Kasumi-1 (cell line): ENCODE measurements at places on chromosomes 1 and 21.

- DNase-seq, result peak; percentile 45
Observed at GRCh38 chr1:185559684-185560331, 174.4 kb upstream of the HMCN1 start.

DNA sequence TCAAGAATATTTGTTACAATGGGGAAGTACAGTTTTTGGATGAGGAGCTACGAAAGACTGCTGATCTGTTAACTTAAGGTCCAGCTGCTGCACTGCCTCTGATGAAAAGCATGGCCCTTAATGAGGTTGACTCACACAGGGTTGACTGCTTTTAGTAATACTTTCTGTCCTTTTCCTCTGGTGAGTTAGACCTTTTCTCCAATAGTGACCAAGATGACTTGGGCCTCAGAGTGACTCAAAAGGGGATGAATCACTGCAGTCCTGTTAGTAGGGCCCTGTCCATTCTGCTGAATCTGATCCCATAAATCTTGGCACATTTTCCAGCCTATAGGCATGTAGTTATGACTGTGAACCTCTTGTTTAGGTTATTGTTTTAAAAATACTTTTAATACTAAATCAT is 2.7 kb downstream of the DISP1 start:
- DNase-seq, result no peak

DNA sequence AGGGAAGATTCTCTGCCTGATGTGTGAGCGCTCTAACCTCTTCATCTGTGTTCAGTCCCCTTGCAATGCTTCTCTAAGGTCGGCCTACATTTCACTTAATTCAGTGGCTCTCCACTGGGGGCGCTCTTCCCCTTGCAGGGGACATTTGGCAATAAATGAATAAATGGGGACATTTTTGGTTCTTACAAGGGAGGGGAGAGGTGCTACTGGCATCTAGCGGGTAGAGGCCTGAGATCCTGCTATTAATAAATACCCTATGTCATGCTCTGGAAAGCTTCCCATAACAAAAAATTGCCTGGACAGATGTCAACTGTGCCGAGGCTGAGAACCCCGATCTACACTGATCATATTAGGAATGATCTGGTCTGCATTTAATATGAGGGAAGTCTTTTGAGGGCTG is 25.9 kb upstream of the DNAJC11 start:
- peak; percentile 86 for DNase-seq

- no peak for DNase-seq
Observed at GRCh38 chr1:45032837-45033236, 20.8 kb downstream of the UROD start.

DNA sequence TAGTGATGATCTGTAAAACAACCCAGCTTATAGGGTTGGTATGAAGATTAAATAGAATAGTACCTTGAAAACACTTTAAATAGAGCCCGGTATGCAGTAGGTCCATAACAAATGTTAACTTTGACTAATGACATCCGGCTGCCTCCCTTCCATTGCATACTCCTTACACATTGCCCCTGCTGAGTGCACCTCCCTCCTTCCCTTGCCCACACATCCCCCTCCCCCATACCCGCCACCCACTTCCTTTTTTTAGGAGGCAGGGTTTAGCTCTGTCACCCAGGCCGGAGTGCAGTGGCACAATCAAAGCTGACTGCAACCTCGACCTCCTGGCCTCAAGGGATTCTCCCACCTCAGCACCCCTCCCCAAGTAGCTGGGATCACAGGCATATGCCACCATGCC is 24.4 kb upstream of the ZC3H12A start:
- peak; percentile 60 for DNase-seq

- no peak for DNase-seq
Observed at GRCh38 chr1:61387829-61388228, 305.5 kb downstream of the NFIA start.

DNA sequence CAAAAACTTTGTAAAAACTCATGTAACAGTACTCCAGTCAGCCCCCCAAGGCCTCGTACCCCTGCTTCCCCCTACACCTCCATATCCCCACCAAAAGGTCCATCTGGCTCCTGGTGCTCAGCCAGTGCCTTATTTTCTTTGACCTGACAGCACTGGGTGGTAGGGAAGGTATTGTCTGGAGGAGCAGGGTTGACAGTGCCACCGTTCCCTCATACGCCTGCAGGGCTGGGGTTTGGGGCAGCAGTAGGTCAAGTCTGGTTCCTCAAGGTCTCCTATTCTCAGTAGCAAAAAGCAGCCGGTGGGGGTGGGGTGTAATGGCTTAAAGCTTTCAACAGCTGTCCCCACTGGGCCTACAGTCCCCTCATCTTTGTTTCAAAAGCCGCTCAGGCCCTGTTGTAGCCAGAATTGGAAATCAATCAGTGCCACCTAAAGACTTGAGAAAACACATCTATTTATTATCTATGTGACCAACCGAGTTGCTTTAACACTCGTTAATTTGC is 25.3 kb upstream of the TTF2 start:
- no peak for DNase-seq

DNA sequence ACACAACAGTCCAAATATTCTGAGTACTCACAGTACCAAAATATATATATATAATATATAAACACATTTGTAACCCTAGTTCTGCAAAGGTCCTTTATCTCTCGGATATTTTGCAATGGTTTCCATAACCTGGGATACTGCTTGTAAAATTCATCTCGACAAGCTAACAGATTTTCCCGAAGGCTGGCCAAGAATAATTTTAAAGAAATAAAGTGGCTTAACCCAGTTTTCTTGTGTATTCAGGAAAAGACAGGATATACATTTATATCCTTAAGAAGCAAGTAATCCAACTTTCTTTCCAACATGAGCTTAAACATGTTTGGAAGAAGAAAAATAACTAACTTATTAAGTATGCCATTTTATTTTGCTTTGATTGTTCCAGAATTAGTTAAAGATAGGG is 348.7 kb upstream of the RUNX1 start:
- no peak for DNase-seq

- DNase-seq, result no peak
Observed at GRCh38 chr1:214228976-214229375, 52.0 kb upstream of the SMYD2 start.

GRCh38 chr1:197285526-197286205 is 17.6 kb downstream of the CRB1 start:
- DNase-seq, result no peak

GRCh38 chr21:44850208-44850800 is 23.2 kb downstream of the PTTG1IP start:
- no peak for DNase-seq

- no peak for DNase-seq
Observed at GRCh38 chr1:21814981-21815582, 3.0 kb downstream of the LDLRAD2 start.

DNA sequence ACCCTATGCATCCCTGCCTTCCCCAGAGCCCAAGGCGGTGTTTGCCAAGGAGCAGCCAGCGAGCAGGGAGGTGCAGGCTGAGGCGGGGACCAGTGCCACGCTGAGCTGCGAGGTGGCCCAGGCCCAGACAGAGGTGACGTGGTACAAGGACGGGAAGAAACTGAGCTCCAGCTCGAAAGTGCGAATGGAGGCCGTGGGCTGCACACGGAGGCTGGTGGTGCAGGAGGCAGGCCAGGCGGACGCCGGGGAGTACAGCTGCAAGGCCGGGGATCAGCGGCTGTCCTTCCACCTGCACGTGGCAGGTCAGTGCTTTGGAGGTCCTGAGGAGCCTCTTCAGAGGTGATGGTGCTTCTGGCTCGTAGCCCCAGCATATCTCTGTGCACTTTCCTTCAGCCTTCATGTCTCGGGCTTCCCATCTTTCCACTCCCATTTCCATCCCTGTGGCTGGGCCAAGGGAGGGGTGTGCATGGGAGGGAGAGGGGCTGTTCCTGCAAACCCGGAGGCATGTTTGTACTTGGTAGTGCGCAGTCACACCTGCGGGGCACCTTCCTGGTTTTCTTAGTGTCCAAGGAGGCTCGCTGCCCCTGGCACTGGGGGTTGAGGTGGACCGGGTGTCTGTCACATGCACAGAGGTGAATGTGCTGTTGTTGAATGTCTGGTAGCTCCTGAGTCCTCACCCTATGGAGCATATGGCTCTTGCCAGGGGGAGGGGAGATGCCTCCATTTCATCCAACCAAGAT is 56.4 kb downstream of the OBSCN start:
- no peak for DNase-seq

- no peak for DNase-seq
Observed at GRCh38 chr1:216216305-216216704, 206.9 kb downstream of the USH2A start.

DNA sequence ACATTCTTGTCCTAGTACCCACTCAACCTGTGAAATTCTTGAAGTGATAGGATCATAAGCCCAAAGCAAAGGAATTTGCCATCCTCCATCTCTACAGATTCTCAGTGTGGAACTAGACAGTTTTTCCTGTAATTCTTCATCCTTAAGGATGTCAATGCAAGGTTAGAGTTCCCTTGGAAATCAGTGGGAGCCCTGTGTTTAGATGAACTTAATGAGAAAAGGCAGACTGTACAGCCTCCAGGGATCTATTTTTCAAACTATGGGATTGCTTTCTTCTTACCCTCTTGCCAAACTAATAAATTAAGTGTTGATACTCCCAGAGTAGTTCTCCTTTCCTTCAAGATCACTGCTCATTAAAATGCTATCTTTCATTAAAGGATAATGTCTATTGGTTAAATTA is 78.1 kb upstream of the OLFM3 start:
- no peak for DNase-seq

DNA sequence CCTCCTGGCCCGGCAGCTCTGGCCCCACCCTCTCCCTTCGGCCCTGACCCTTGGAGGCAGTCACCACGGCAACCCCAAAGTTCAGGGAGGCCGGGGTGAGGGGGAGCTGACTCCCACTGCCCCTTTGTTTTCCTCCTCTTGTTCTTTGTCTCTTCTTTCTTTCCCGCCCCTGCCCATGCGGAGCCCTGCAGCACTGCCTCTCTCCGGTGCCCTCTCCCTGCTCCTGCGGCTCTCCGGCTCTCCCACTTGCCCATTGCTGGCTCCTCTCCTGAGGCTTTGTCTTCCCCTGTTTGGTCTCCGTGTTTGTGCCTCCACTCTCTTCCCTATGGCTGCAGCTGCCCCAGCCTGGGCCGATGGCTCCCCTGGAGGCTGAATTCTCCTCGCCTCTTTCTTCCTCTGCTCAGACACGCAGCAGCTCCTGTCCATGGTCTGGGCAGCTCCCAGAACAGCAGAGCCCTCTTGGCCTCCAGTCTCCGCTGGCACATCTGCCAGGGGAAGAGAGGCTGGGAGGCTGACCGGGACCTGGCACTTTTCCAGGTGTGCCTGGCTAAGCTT is 5.8 kb downstream of the CELSR2 start:
- DNase-seq, result no peak

DNA sequence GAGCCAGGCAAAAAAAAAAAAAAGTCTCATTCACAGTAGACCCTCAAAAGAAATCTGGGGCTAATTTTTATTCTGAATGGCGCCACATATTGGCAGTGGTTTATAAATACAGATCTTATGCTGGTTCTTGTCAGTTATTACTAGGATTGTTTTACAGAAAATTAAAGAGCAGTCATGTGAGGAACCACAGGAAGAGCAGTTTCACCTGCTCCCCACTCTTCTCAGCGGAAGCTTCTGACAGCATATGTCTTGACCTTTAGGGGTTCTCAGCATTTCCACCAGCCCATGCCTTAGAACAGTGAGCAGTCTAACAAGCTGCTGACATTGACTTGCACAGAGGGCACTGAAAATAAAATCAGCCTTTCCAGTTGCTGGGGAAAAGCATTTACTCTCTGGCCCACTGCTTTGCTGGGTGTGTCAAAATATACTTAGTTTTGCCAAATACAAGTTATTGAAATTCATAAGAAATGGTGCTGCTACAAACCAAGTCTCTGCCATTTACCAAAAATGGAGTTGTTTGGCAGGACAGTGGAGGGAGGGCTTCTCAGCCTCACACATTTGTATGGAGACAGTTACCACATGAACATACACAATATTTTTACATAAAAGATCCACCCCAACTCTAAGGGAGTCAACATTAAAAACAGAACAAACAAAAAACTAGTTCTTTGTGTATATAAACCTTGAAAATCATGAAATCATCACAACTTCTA is 144.2 kb downstream of the SYT2 start:
- DNase-seq, result no peak

GRCh38 chr1:74953622-74954021 is 180.6 kb upstream of the LHX8 start:
- no peak for DNase-seq

- DNase-seq, result no peak
Observed at GRCh38 chr1:22259551-22260282, 116.8 kb upstream of the WNT4 start.

DNA sequence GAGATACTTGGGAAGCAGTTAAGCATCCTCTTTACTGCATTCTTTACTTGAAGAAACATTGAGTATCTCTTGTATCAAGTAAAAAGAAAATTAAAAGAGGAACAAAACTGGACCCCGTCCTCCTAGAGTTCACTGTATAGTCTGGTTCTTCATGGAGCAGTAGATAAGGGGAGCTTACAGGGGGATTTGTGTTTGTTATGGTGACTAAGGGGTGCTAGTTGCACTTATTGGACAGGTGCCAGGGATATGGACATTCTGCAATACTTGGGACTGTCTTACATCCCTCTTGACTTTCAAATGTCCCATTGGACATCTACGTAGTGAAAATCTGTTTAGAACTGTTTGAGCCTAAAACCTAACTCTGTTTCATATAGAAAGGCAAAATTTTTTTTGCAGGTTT is 67.2 kb downstream of the ALG14 start:
- DNase-seq, result no peak

- no peak for DNase-seq
Observed at GRCh38 chr21:28513428-28513827, 479.2 kb downstream of the LTN1 start.

DNA sequence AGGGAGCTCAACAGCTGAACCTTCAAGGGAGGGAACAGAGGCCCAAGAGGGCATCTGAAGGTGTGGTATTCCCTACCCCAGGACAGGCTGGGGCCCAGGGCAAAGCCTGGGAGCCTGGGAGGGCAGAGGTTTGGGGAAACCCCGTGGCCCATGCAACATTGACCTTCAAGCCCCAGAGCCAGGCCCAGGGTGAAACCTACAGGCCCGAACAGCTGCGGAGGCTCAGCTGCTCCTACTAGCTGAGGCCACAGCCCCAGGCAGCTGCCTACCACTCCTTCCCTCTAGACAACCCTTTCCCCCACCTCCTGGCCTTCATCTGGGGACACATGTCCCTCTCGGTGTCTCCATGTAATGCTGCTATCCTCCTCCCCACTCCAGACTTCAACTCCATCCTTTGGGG is 3.2 kb downstream of the LAD1 start:
- no peak for DNase-seq

DNA sequence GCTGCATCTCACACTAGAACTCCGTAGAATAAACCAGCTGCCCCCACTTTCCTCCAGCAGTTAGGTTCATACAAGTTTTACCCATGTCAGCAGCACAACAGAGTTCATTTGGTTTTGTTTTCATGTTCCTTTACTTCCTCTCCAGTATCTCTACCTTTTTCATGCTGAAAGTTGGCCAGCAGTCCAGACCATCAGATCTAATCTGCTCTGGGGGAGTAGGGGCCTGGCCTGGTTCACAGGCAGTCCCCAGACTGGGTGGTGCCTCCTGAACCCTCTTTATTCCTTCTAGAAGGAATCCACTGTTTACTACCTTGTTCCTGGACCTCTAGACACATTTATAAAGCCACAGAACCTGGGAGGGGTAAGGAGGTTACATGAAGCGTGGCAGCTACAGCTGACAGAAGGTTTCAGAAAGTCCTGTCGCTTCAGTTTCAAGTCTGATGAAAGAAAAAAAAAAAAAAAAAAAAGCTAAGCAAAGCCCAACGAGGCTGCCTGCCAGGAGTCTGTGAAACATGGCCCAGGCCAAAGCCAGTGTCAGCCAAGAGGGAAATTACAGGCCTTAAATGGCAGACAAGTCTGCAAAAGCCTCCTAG is 184.6 kb upstream of the JUN start:
- DNase-seq, result no peak
